Mononuclear cell (primary cell): ENCODE measurements at places on chromosomes 1 and 21. TPM values are rescaled to one million over a fixed set of nuclear protein-coding genes. Genes with fewer than 3 reads are reported as not detected.

The ST6GALNAC3 gene
- total RNA-seq: 3.5 TPM

The KLHDC8A gene
- 0.21 TPM for total RNA-seq

The LAMC2 gene
- total RNA-seq: not detected

The HDGF gene
- total RNA-seq: 98.9 TPM

The SELP gene
- total RNA-seq: 17.0 TPM
